AML-193 (cell line): ENCODE measurements at places on chromosomes 13 and 19.

DNA sequence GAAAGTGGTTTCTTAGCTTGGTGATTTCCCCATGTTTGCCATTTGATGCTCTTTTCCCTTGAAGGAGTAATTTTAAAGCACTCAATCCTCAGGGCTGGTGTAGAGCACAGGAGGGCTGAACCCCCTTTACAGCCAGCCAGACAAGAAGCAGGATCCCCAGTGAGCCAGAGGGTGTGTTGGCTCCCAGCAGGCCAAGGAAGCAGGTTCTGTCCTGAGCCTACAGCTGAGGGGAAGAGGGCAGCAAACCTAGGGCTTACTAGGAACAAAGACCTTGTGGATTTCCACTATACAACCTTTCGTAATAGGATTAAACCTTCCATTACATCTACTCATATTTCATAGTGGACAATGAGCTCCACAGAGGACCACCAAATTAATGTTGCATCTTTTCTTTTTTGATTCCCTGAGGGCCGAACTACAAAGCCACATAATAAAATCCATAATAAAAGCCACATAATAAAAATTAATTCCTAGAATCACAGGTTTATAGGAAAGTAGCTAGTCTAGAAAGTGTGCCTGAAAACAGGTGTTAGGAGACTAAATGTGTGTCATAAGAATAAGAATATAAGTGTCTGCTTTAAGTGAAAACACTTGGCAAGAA is 300.2 kb downstream of the DCLK1 start:
- DNase-seq, result no peak

GRCh38 chr19:47471733-47472457 is at the start of gene SLC8A2:
SLC8A2 (minus strand) TSS chr19:47471893; CDS start chr19:47466403, 5,490 bp downstream.
- DNase-seq, result peak; percentile 28

GRCh38 chr13:109406376-109406992 is 379.9 kb downstream of the IRS2 start:
- no peak for DNase-seq

DNA sequence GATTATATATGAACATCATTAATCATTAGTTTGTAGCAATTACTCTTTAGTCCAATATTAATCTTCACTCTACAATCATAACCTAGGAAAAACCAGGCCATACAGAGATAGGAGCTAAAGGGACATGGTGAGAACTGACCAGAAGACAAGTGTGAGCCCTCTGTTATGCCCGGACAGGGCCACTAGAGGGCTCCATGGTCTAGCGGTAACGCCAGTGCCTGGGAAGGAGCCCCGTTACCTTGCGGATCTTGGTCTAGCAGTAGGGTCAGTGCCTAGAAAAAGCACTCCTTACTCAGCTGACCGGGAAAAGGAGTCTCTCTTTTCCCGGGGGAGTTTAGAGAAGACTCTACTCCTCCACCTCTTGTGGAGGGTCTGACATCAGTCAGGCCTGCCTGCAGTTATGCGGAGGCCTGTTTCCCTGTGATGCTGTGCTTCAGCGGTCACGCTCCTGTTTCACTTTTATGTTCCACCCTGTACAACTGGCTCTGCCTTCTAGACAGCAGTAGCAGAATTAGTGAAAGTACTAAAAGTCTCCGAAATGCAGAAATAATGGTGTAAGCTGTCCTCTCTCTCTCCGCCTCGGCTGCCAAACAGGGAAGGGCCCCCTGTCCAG is 13.8 kb downstream of the OR7D4 start:
- DNase-seq, result peak; percentile 28

DNA sequence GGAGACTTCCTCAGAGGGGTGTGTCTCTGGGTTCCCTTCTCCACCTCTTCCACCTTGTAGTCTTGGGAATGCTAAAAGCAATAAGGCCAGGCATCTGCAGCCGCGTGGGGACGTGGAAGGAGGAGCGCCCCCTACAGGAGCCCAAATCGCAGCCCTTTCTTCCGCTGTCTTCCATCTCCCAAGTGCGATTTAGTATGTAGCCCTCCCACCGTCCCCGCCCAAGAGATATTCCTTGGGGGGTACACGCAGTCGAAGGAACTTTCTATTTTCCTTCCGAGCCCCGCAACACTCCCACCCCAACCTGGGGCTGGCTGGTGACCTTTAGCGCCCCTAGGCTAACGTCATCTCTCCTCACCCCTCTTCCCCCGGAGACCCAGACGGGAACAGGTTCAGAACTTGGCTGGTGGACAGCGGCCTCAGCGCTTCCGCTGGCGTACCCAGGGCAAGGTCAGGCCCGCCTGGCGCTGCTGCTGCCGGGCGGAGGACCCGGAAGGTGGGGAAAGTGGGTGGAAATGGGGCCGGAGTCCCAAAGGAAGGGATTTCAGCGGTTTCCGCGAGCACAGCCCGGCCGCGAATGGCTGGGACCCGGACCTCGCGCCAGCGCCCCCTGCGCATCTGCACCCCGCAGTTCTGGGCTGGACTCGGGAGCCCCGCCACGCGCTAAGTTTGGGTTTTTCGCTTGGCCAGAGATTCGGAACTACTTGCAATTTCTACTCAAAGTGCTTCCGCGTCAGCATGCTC is 2.1 kb upstream of the PCDH8 start:
- no peak for DNase-seq

DNA sequence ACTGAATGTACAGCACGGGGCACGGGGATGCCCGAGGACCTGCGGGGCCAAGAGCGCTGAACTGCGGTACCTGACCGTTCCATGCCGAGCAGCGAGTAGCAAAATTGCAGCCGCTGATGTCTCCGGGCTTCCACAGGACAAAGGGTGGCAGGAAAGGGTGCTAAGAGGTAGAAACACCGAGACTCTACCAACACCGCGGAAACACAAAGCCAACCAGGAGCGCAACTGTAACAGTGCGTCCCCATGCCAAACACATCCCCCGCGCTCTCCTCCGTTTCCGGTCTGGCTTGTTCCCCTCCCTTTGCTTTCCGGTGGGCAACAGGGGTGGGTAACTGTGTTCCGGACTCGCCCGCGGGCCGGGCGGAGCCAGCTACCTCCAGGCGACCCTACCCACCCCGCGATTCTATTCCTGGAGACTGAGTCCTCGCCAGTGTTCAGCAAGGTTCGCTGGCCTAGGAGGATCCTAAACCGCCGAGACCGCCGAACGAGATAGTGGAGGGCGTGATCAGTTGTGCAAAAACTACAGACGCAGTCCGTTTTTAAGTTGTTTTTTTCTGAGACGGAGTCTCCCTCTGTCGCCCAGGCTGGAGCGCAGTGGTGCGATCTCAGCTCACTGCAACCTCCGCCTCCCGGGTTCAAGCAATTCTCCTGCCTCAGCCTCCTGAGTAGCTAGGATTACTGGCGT is 34.9 kb upstream of the NEK3 start:
- peak; percentile 82 for DNase-seq

DNA sequence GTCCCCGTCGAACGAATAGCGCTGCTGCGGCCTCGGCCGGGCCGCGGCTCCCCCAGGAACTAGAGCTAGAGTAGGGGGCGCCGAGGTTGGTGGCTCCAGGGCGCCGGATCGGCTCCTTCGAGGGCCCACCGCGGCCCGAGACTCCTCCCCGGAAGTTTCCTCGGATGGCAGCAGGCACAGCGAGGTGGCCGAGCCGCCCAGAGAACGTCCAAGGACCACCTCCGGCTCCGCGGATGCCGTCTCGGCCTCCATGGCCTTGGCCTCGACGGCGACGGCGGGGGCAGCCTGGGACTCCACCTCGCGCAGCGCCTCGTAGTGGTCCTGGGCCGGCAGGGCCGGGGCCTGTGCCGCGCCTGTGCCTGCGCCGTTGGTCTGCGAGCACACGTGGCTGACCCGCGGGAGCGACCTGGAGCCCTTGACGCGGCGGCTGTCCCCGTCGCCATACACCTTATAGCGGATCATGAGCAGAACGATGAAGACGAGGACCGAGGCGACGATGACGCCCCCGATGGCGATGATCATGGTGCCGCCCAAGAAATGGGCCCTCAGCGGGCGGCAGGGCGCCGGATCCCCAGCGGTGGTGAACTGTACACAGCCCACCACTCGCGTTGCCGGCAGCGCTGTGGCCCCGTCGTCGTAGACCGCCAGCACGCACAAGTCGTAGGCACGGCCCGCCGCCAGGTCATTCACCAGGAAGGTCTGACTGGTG is 11.8 kb downstream of the IFNL1 start:
- no peak for DNase-seq

DNA sequence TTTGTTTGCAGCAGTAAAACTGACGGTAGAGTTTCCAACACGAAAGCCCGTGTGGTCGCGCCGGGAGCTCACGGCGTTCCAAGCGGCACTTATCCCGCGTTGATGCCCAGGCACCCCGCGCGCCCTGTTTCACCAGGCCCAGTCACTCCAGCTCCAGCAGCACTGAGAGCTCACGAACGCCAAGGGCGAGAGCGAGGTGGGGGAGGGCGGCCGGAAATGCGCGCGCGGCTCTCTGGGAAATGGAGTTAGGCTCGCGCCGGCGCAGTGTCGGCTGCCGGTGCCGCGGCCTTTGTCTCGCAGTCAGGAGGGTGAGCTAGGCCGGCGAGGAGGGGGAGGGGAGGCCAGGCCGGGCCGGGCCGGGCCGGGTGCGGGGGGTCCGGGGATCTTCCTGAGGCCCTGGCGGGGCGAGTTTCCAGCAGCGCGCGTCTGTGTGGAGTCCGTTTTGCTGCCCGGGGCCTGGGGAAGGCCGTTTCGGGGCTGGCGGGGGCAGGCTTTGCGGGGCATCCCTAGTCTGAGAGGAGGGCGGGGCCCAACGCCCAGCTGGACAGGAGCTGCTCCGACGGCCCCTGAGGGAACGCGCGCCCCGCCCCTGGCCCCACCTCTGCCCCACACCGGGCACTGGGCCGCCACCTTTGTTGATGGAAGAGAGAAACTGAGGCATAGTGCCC is at the start of gene ZNF135:
Gene ZNF135 (plus strand): TSS at position 280 of the 668 bp plus-strand sequence. CDS start 721 bp downstream, outside the sequence.
- no peak for DNase-seq

- DNase-seq, result peak; percentile 82
Observed at GRCh38 chr19:19591133-19591825, 27.2 kb downstream of the PBX4 start.

DNA sequence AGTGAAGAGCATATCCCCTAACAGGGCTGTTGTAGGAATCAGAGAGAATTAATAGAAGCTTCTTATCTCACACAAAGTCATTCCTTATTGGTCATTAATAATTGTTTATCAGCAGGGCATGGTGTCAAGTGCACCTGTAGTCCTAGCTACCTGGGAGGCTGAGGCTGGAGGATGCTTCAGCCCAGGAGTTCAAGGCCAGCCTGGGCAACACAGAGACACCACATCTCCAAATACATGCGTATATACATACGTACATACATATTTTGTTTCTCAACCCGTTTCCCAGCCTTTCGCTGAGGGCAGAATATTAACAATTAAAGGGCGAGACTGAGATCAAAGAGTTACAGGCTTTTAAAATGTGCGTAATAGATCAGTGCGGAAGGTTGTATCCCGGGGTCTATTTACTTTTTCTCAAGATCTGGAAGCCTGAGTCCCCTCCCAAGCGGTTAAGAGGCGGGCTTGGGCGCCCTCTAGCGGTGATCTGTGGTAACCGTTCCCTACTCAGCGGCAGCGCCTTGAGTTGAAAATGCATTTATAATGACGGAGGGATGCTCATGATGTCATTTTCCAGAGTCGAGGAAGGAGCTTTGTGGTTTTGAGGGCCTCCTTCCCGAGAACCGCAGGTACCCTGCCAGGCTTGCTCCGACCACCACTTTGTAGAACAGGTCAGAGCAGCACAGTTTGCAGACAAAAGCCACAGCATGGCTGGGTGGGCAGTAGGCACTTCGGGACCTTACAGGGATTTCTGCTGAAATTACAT is 169.6 kb upstream of the GPR12 start:
- DNase-seq, result peak; percentile 58

DNA sequence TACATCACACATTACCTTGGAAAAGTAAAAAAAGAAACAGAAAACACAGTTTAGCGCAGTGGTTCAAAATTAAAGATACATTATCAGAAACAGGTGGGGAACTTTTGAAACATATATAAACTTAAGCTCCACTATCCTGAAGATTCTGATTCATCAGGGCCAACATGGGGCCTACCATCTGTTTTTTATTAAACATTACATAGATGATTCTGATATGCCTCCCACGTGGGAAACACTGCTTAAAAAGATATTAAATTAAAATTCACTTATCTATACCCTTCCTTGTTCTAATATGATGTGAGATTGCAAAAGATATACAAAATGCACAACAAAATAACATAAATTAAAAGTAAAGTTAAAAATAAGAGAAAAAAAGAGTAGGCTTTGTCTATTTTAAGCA is 125.0 kb downstream of the VWA8 start:
- no peak for DNase-seq

- DNase-seq, result no peak
Observed at GRCh38 chr13:31965361-31966066, 66.1 kb upstream of the FRY start.

DNA sequence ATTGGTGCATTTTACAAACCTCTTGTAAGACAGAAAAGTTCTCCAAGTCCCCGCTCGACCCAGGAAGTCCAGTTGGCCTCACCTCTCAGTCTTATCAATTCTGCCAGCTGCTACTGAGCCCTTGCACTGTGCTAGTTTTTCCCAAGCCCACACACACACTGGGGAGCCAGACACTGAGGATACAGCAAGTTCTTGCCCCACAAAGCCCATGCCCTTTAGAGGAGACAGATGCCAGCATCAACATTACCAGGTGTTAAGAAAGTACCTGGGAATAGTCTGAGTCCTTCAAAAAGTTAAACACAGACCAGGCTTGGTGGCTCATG is 175.0 kb downstream of the PTPRS start:
- no peak for DNase-seq

DNA sequence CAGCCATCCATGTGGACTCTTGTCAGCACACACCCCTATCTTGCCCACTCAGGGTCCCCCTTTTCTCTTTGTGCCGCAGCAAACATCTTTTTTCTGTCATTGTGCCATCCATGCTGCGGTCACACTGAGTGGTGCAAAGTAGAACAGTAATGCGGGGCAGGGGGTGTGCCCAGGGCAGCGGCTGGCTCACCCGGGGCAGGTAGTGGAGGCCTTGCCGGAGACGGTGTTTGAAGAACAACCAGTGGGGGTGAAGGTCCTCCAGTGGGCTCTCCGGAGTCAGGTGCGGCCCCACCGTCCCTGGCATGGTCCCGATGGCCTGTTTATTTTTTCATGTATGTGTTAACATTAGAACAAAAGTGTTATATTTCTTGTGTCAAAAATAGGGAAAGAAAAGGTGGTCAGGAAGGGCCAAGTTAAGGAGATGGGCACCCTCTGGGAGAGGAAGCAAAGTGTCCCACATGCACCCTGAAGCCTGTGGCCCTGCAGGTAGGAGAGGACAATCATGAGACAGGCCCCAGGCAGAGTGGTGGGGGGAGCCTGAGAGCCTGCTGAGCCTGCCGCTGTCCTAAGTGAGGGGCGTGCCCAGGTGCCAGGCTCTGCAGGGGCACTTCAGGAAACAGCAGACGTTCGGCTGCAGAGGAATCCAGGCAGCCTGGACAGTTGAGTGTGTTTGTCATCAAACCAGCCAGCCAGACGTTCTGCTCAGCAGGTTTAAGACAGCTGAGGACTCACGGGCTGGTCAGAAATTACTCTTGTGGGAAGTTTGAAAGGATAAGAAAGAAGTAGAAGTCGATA is 12.3 kb downstream of the TSSK6 start:
- no peak for DNase-seq
